Memory B cell (primary cell): ENCODE measurements at places on chromosomes 1 and 21.
A peak's percentile ranks its signal among the peaks of the same experiment; 100 is the strongest.

DNA sequence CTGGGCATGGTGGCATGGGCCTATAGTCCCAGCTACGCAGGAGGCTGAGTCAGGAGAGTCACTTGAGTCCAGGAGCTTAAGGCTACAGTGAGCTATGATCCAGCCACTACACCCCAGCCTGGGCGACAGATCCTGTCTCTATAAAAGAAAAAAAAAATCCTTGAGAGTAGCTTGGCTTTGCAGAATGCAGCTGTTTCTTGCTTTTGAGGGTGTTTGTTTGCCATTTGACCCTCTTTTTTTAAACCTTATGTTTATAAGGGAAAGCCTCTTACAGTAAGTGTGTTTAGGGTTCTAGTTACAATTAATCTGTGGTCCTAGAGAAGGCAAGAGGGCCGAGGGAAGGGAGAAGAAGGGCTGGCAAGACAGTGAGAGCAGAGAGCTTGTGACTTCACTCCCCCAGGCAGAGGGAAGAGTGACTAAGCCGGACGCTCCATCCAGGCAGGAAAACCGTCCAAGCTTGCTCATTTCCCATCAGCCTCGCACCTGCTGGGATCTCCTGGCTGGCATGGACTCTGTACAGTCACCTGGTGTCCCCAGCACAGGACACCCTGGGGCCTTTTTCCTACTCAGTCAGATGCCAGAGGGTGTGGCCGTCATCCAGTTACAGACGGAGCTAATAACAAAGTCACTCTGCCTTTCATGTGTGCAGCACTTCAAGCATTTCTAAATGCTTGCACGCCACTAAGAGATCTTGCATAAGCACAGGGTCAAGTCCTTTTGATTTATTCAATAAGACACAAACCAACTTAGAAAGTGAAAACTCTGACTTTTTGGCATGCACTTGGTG lies 55.5 kb upstream of the PSEN2 start:
- no peak for DNase-seq

DNA sequence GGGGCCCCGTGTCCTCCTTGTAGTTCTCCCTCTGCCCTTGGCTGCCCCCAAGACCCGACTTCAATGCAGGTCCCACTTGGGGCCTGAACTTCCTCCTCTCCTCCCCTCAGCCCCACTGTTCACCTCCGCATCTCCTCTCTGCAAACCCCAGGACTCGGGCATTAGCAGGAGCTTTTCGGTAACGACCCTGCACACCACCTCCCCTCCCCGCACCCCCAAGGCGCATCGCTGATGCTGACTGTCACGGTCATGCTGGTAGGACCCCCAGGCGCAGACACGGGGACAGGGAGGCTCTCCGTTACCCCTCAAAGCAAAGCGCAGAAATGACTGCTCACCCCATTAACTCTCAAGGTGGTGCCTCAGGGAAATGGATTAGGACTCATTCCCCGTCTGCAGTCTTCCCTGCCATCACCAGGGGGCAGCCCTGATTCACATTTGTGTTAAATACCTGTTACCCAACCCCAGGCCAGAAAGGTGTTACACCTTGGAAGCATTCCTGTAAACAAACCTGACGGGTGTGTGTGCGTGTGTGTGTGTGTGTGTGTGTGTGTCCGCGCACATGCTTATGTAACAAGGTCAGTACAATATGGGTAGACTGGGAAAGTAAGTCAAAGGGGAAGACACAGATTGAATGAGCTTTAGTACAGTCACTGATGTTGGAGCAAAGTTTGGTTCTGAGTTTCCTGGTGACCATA lies 6.4 kb upstream of the GUCA2B start:
- DNase-seq: peak; percentile 60

DNA sequence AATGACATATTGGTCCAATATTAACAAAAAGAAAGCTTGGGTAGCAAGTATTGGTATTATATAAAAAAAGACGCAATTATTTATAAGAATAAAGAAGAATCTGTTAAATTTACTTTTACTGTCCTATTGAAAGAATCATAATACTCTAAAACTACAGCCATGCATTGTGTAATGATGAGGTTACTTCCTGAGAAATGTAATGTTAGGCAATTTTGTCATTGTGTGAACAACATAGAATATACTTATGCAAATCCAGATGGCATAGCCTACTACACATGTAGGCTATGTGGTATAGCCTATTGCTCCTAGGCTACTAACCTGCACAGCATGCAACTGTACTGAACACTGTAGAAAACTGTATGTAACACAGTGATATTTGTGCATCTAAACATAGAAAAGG lies 121.2 kb upstream of the PTGFR start:
- DNase-seq: no peak

- DNase-seq: no peak
Measured at GRCh38 chr1:107941123-107941522, 23.9 kb downstream of the VAV3 start.

- peak; percentile 17 for DNase-seq
Measured at GRCh38 chr1:16720351-16721223, 19.7 kb upstream of the RNU1-4 start.

- DNase-seq: no peak
Measured at GRCh38 chr1:76038287-76039004, 36.1 kb upstream of the ST6GALNAC3 start.

DNA sequence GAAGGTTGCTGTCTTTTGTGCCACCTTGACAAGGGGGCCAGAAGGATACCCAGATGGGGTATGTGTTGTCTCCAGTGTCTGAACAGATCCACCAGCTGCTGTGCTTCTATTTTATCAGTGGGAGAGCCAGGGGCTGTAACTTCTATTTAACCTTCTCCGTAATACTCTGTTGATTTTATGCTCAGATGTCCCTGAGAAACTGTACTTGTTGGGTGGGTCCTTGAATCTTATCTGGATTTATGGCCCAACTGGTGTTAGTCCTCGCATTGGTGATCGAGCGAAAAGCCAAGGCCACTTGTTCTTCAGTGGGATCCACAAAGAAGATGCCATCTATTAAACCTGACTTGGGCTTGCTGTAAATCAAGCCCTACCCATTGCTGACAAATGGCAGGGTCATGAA lies 56.4 kb downstream of the ST6GALNAC3 start:
- DNase-seq: no peak

DNA sequence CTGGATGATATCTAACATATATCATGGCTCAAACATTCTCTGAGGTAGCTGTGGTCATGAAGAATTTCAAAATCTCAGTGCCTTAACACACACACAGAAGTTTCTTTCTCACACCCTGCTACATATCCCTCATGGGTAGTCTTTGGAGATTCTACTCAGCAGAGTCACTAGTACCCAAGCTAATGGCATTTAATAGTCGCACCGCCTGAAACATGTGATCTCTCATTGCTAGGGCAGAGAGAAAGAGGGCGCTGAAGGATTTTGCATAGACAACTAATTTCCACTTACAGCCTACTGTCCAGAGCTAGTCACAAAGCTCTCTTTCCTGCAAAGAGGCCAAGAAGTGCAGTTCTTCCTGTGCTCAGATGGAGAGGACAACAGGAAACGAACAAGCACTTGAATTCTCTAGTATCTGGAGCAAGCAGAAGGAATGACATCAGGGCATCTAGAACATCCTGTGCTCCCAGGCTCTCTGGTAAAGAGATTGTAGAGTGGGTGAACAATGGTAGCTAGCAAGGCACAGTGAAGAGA lies 183.4 kb upstream of the PTBP2 start:
- no peak for DNase-seq

DNA sequence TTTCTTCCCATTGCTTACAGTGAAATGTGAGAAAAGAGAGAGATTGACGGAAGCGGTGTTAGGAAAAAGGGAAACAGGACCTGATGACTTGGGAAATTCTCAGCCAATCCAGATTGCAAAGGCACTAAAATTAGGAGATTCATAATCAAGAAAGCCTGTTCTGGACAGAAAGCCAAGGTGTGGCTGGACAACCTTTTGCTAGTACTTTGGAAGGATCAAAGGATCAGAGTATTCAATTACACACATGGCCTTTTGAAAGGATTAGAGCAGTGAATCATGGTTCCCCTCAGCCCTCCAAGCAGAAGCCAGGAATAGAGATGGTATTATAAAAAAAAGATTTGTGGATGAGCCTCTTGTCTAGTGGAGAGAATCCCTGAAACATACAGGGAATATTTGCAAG lies 669.8 kb upstream of the ADAMTS5 start:
- no peak for DNase-seq

- DNase-seq: no peak
Measured at GRCh38 chr1:205245096-205245495, 17.4 kb downstream of the TMCC2 start.

DNA sequence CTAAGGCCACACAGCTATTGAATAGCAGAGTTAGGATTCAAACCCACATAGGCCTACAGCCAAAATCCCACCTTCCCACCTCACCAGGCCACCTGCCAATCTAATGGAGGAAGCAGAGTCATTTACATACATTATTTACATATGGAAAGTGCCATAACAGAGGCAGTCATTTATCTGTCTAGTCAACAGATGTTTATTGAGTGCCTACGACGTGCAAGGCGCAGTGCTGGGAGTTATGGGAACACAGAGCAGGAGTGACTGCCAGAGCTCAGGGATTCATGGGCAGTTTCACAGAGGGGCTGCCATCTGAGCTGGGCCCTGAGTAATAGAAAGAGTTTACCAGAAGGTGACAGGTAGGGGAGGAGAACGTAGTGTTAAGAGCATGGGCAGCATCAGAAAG lies 10.3 kb upstream of the PADI6 start:
- no peak for DNase-seq

DNA sequence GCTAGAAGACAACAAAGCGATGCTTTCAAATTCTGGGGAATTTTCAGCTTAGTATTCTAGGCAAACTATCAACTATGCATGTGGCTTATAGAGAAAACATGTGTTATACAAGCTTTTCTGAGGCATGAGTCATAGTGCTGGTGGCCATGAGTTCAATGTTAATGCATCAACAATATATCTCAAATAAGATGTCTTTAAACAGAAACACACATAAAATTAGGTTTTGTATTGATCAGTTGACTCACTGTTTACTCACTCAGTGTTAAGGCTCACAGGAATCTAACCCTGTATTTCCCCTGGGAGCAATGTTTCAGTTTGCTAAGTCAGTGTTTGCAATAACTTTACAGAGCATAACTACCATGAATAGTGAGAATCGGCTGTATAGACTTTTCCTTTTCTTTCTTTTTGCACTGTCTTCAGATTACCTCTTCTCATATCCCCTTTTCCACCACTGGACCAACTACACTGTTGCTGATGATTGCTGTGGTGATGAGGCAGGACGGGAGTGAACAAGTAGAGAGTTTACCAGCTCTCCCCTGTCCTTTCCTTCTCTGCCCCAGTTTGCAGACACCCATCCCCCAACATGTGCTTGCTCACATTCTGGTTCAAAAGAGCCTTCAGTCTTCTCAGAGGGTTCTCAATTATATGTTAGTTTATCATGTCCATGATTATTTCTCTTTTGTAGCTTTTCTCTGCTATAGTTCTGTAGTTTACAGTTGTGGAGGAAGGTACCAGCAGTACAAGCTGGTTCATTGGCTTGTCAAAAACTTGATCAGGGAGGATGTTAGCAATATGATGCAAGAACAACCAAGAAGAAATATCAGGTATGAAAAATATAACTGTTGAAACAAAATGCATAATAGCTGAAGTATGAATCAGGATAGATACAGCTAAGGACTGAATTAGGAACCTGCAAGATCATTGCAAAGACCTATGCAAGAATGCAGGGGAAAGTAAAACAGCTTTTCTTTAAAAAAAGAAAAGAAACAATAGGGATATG lies 23.9 kb downstream of the CD2 start:
- no peak for DNase-seq

DNA sequence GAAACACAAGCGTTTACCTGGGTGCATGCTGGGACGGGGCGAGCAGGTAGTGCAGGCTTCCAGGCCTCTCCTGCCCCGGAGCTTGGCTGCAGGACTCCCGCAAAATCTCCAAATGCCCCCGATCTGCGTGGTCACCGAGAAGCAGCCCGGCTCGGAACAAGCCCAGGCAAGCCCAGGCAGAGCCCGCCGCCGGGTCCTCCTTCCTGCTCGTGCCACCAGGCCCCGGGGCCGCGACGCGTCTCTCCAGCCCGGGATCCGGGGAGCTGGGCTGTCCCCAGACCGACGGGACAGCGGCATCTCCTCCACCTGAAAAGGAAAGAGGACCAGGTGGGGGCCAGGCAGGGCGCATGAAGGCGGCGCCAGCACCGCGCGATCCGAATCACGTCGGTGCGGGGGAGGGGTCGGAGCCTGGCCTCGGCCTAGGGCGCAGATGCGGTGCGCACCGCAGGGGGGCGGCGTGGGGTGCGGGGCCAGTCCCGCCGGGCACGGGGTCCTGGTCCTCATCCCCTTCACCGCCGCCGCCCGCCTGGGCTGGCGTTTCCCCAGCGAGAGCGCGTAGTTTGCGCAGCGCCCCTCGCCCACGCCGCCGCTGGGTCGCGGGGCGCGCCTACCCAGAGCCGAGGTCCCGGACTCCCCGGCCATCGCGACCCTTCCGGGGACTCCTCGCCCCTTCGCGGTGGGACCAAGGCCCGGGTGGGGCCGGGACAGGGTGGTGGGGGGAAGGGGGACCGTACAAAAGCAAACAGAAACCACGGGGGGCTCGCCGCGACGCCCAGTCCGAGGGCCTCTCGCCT lies 52.4 kb upstream of the H6PD start:
- DNase-seq: no peak

- no peak for DNase-seq
Measured at GRCh38 chr1:40748841-40749718, 34.5 kb upstream of the KCNQ4 start.

GRCh38 chr1:210777914-210778313 lies 356.0 kb downstream of the KCNH1 start:
- no peak for DNase-seq

DNA sequence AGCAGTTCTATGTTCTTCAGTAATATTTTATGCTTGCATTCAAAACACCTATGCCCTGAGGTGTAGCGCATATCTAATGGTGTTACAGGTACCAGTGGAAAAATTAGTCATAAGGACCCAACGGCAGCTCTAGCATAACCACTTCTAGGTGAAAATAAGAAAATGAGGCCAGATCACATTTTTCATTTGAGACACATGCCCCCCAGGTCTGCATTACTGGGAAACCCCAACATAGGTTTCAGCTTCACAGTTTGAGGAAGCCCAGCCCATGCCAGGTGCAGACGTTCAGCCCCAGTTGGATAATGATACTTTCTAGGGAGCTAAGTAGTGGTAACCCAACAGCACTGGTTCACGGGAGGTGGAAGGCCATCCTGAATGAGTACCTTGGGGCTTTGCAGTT lies 129.8 kb downstream of the CNIH3 start:
- no peak for DNase-seq

DNA sequence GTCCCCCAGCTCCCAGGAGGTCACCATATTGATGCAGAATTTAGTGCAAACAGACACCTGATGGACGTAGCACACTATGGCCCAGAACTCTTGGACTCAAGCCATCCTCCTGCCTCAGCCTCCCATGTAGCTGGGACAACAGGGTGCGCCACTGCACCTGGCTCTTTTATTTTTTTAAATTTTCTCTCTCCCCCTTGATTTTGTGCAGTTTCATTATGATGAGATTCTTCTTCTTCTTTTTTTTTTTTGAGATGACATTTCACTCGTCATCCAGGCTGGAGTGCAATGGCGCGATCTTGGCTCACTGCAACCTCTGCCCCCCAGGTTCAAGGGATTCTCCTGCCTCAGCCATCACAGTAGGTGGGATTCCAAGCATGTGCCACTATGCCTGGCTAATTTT lies 63.8 kb downstream of the RPS6KA1 start:
- no peak for DNase-seq

- DNase-seq: no peak
Measured at GRCh38 chr1:224264321-224264720, 65.7 kb downstream of the NVL start.
